Right lung (tissue), 10 donors: ENCODE measurements at places on chromosomes 7 and 10. TPM values are rescaled to one million over a fixed set of nuclear protein-coding genes. Genes with fewer than 3 reads are reported as not detected.
A peak's percentile ranks its signal among the peaks of the same experiment; 100 is the strongest.

The GIMAP4 gene
- 78.0 TPM for polyA plus RNA-seq

The ASB10 gene
- 0.23 TPM for polyA plus RNA-seq

The PAPOLB gene
- polyA plus RNA-seq, result 0.04 TPM

The LIPK gene
- not detected for polyA plus RNA-seq

The SLC37A3 gene
- 67.5 TPM for polyA plus RNA-seq

The ST8SIA6 gene
- polyA plus RNA-seq, result 9.0 TPM

DNA sequence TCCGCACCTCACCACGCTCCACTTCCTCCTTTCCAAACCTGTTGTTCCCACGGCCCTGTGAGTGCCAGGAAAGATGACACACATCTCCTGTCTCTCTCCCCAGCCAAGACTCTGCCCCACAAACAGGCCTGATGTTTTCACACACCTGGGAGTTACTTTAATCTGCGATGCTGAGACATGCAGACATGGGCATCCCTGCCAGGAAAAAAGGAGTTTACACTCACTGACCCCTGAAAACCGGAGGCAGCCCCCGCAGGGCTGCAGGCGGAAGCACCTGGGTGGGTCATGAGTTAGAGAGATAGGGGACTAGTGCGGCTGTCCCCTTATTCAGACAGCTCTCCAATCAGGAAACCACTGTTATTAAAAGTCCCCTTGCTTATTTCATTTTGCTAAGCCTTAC is 106.4 kb upstream of the CARD11 start:
- DNase-seq, result no peak

GRCh38 chr7:75723444-75723843 is 15.3 kb downstream of the HIP1 start:
- no peak for DNase-seq

GRCh38 chr7:41696323-41696916 is 6.5 kb downstream of the INHBA start:
- peak; percentile 63 for DNase-seq

DNA sequence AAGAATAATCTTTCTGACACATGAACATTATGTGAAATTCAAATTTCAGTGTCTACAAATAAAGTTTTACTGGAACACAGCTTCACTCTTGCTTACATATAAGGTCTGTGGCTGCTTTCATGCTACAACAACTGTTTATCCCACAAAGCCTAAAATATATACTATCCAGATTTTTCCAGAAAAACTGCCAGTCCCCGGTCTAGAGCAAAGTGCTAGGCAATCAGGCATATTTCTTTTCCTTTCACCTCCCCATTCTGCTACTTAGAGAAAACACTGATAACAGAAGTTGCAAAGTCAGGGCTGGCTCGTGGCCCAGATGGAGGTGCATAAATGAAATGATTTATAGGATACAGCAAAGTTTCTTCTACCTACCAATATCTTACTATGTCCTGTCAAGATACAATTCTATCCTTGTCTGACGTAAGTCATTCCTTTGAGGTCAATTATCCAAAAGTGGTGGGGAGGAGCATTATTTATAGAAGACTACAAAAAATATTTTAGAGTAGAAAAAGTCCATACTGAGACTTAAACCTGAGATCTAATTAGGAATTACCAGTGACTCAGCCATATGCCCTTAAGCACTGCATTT is 384.1 kb downstream of the NXPH1 start:
- peak; percentile 0 for DNase-seq

- no peak for DNase-seq
Observed at GRCh38 chr7:22628112-22628511, 98.9 kb upstream of the IL6 start.

DNA sequence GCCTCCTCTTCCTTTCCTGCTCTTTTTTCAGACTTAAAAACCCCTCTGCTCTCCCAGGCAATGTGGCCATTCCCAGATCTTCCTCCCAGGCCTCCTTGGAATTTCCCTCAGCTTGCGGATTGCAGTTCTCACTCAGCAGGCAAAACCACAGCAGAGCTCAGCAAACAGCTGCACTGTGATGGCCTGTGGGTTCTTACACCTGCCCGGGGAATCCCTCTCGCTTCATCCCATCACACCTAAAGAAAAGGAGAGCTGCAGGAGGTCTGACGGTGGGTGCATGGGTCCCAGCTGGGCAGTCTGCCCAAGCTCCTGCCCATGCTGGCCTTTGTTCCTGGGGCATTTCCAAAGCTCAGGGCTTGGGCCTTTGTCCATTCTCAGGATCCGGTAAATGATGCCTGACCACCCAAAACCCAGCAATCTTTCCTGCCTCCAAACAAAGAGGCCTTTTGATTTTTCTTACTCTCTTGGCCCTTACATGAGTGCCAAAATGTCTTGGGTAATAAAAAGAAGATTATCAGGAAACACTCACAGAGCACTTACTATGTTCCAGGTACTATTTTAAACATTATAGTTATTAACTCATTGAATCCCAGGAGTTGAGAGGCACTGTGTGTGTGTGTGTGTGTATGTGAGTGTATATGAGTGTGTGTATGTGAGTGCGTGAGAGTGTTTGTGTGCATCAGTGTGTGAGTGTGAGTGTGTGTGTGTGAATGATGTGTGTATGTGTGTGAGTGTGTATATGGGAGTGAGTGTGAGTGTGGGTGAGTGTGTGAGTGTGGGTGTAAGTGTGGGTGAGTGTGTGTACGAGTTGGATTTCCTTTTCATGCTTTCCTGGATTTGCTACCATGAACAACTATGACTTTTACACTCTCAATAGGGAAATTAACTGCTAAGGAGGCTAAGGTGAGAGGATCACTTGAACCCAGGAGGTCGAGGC is 64.5 kb upstream of the PODXL start:
- no peak for DNase-seq

DNA sequence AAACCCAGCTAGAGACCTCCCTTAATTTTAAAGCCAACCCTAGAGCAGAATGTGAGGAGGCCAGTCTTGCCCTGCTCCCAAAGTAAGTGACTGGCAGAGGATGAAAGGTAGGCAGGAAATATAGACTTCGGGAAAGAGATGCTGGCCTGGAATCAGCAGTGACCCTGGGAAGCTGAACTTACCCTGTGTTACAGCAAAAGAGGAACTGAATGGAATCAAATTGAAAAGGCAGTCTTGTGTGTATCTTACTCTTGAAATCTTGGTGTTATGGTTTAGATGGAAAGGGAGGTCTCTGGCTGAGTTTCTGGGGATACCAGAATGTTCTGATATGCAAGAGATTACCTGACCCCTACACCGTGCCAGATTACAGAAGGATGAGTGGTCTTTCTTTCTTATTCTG is 7.9 kb upstream of the CFAP43 start:
- DNase-seq, result no peak

- no peak for DNase-seq
Observed at GRCh38 chr10:79026341-79026761, 42.4 kb upstream of the ZMIZ1 start.

GRCh38 chr10:77537720-77538373 is 99.8 kb downstream of the KCNMA1 start:
- no peak for DNase-seq

DNA sequence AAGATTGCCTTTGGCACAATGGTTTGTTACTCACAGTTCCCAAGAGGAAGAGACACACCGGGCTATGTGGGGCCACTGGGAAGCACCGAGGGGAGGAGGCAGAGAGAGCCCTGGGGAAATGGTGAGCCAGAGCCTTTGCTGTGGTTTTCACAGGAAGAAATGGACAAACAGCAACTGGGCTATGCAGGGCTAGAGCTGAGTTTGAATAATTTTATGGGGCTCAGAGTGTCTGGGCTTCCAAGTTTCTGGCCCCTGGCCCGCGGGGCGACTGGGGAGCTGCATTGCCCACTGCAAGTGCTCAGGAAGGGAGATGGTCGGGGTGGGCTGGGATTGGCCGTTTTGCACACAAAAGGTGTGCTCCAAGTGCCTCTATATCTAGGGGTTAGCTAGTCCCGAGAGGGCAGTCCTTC is 92.6 kb downstream of the CHST15 start:
- no peak for DNase-seq

DNA sequence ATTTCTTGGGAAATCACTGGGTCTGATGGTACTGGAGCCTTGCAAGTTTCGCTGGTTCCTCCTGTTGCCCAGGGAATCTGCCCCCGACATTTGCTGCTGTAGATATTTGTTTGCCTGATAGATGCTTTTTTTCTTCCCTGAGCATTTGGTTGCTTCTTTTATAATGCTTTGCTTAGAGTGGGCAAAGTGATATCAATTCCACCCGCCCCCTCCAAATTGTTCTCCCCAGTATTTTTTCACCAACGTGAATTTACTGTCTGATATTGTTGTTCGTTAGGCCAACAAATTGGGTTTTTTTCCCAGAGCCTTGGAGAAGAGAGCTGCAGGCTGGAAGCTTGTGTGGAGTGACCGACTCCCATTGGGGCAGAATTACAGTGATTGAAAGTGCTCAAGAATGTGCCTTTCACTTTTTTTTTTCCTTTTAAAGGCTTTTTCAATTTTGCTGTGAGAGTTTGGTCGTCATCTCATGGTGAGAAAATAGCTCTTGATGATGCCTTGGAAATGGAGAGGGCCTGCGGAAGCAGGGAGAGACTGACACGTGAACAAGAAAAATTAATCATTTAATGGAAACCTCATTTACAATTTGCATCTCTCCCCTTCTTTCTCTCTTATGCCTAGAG is 2.5 kb downstream of the GRK5 start:
- no peak for DNase-seq

DNA sequence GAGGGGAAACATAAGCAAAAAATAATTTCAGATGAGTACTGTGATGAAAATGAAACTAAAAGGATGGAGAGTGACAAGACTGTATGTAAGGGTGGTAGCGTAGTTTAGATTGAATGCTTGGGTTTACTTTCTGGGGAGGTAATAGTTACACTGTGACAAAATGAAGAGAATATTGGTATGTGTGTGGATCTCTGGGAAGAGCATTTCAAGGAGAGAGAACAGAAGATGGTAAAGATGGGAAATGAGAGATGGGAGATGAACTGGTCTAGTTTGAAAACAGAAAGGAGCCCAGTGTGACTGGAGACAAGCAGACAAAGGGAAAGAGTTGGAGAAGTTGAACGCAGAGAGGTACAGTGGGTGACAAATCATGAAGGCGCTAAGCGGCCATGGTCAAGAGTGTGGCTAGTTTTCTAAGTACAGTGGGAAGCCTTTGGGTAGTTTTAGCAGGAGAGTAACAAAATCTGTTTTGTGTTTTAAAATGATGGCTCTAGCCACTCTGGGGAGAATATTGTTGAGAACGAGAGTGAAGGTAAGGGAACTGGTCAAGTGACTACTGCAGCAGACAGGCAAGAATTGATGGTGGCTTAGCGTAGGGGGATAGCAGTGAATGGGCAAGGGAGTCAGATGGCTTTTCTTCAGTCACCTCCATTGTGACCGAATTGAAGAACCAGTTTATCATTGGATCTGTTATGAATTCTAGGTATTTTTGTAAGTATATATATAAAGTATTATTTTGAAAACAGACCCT is 22.6 kb downstream of the PALS2 start:
- no peak for DNase-seq

GRCh38 chr7:129188892-129189660 is 643 bp downstream of the SMO start:
- no peak for DNase-seq

- DNase-seq, result no peak
Observed at GRCh38 chr7:27685209-27685608, 22.5 kb upstream of the HIBADH start.

DNA sequence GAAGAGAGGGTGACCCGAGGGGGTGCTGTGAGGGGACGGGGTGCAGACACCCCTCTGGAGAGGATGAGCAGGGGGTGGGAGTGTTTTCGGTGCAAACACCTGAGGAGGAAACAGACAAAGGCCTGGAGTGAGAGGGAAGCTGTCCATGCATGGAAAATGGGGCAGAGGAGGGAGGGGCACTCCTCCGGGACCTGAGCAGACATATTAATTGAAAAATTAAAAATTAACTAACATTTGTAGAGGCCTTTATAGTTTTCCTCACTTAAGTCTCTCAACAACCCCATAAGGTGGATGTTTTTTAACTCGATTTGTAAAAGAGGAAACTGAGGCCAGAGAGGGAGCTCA is 1.2 kb downstream of the VPS37D start:
- no peak for DNase-seq
